ENCODE measurements at places on chromosomes 11 and 22.

DNA sequence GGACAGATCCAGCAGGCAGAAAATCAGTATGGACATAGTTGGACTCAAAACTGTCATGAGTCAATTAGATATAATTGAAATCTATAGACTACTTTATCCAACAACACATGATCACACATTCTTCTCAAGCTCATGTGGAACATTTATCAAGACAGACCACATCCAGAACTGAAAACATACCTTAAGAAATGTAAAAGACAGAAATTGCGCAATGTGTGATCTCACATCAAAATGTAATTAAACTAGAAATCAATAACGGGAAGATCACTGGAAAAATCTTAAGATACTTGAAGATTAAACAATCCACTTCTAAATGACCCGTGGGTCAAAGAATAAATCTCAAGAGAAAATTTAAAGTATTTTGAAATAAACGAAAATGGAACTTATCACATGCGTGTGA is 435.3 kb downstream of the OPCML start:
- no peak for DNase-seq

GRCh38 chr22:35567351-35568141 is 26.9 kb downstream of the RASD2 start:
- no peak for DNase-seq

DNA sequence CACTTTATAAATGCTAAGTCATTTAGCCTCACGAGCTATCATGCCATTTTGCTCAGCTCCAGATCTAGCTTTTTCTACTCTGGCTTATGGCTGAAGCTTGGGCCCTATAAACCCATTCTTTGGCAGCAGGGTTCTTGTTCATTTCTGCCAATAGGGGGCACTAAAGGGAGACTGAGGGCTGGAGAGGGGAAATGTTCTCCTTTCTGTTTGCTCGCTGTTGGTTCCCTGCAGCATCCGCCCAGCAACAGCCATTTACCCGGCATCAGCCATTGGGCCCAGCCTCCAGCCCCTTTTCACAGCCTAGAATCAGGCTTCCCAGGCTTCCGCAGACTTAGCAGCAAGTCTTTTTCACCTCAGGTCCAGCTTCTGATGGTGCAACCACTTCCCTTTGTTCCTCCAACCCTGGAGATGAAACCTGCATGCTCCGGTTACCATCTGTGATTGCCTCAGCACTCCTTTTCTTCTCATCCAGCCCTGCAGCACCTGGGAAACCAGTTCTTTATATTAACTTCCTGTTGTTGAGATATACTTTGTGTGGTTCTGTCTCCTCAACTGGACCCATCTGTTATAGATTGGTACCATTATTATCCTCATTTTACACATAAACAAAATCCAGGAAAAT is 4.2 kb upstream of the ME3 start:
- peak; percentile 23 for DNase-seq

DNA sequence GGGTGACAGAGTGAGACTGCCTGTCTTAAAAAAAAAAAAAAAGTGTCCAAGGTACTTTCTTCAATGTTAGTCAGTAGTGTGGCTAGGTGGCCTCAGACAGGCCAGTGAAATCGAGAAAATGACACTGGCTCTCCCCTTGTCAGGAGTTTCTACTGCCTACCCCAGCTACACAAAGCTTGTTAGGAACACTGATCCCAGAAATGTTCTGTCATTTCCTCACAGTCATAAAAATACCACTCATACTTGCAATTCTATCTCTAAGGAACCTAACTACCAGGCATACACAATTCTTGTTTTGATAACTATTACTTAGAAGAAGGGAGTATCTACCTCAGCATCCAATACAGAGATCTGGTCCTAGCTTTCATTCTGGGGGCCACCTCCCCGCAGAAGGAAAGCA is 31.3 kb downstream of the ATP6V1E1 start:
- no peak for DNase-seq

GRCh38 chr11:108009497-108010370 is 1.0 kb downstream of the CUL5 start:
- DNase-seq: peak; percentile 8
